ENCODE measurements at places on chromosomes 1 and 21. TPM values are rescaled to one million over a fixed set of nuclear protein-coding genes. Genes with fewer than 3 reads are reported as not detected.
A peak's percentile ranks its signal among the peaks of the same experiment; 100 is the strongest.

PGLYRP4 gene
- not detected for total RNA-seq

- DNase-seq, result peak; percentile 73
Observed at GRCh38 chr1:172351346-172351745, 69.1 kb upstream of the C1orf105 start.

IQCC gene
- total RNA-seq, result 2.3 TPM

GRCh38 chr1:6163191-6163972, 16.7 kb downstream of the CHD5 start:
- no peak for DNase-seq

DNA sequence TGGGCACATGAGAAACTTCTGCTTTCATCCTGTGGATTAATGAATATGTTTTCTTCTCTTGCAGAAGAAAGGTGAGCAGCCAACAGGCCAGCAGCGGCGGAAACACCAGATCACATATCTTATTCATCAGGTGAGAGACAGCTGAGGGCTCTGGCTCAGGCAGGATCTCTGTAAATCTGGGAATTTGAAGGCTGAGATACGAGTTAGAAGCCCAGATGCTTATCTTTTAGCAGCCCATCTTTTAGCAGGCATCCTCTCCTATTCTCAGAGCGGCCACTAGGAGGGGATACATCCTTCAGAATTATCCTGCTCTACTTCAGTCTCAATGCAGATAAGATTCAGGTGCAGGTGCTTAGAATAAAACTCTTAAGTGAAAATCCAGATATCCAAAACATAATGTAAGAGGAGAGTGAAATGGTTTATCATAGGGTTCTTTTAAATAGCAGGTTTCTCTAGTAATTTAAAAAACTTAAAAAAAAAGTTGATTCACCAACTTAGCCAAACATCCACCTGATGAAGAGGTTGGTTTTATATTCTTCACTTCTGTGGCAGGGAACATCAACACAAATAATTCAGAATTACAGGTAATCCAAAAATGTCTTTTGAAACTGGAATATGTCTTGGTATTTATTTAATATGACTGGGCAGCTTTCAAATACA, 19.3 kb downstream of the SH2D2A start:
- DNase-seq, result peak; percentile 70

GRCh38 chr1:108345776-108346531, 102.1 kb upstream of the NBPF4 start:
- DNase-seq, result no peak

GRCh38 chr1:40844079-40844478, 18.1 kb downstream of the CITED4 start:
- DNase-seq, result peak; percentile 43

GRCh38 chr1:82245345-82246014, 444.7 kb downstream of the ADGRL2 start:
- DNase-seq, result no peak

- no peak for DNase-seq
Observed at GRCh38 chr1:56617141-56617540, 28.0 kb upstream of the PRKAA2 start.

GRCh38 chr1:43197343-43198127, 25.4 kb downstream of the CFAP57 start:
- DNase-seq, result no peak

TTC22 gene
- not detected for total RNA-seq

DNA sequence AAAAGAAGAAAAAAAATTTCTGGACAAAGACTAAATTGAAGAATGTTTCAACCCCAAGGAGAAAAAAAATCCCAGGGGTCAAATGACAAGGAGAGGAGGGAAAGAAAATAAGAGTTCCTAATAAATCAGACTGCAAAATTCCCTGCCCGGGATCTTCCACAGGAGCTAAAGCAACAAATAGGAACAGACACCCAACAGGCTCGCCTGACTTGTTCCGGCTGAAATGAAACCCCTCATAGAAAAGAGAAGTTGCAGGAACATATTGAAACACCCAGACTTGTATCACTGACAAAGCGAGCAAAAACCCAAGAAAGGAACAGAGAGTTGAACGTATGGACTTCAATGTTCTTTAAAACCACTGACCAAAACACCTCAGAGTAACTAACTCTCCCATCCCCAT, 123.0 kb downstream of the TIAM1 start:
- DNase-seq, result no peak

- DNase-seq, result no peak
Observed at GRCh38 chr1:108048301-108049177, 83.6 kb upstream of the VAV3 start.

- peak; percentile 24 for DNase-seq
Observed at GRCh38 chr1:96845464-96845863, 123.9 kb downstream of the PTBP2 start.

DNA sequence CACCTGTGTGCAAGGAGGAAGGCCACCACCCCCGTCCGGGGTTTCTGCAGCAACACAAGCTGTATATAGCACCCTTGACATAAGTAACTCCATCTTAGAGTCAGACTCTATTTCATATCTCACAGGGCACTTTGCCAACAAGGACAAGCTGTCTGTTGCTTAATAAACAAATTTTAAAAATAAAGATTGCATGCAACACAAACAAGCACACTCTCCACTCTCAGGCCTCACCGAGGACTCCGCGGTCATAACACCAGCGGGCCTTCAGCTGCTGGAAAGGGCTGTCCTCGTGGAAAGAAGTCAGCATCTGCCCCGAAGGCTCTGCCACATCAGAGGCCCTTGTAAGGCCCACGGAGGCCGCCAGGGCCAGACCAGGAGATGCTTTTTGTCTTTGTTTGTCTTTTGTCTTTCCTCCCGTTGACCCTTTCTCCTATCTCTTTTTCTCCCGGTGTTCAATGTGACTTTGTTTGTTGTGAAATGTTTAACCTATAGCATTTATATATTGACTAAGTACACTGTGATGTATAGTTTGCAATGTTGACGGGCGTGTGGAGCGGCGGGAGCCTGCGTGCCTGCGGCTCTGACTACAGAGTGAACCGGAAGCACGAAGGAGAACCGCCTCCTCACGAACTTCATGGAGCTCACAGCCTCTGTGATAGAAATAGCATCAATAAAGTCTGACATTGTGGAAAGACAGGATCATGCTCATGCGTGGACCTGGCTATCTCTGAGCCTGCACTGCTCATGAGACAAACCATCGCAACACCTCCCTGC, 24.1 kb downstream of the MEGF6 start:
- no peak for DNase-seq

- DNase-seq, result no peak
Observed at GRCh38 chr1:202498542-202498941, 150.0 kb downstream of the PPP1R12B start.

SLC30A2 gene
- 0.21 TPM for total RNA-seq

DNA sequence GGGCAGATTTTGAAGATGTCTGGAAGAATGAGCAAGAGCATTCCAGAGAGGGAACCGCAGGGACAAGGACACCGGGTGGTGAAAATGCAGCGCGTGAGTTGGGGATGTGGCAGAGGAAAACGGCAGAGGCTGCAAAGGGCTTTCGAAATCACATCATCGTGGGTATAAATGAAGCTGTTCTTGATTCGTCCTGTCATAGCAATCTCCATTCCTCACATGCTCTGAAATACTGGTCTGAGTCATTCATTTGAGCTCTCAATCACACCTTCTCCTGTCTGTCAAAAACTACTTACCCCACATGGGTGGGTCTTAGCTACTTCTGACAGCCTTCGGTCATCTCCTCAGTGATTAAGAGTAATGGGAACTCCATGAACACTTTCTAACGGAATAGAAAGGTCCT, 81.5 kb downstream of the ERG start:
- DNase-seq, result no peak

DNA sequence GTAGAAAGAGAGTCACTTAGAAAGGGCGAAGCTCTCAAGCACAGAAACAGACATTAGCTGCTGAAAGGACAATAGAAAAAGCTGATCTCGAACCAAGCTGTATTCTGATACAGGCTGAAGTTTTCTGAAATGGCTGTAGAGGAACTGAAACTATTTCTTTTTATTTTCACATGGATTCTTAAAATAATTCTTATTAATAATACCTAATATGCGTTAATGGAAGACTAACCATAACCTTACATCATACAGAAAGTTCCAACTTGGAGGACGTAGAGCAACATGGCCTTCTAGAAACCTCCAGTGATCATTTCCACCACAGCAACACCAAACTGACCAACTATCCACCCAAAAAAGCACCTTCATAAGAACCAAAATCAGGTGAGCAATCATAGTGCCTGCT, 52.8 kb upstream of the ACADM start:
- no peak for DNase-seq

GRCh38 chr1:180232521-180233043, 2.5 kb downstream of the LHX4 start:
- DNase-seq, result no peak

DNA sequence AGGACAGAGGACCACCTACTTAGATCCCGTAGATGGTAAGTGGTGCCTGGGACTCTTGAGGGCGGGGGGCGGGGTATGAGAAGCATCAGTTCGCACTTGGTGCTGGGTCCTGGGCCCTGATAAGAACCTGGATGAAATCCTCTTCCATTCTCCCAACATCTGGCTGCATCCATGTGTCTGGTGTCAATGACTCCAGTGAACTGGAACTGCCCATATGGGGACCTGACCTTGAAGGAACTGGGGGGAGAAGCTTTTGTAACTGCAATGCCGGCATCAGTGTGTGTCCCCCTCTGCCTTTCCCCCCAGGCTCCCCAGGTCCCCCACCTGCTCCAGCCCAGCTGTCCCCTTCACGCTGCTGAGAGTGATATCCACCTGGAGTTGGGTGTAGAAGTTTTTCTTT, 49.7 kb upstream of the EPB41 start:
- no peak for DNase-seq

YOD1 gene
- 7.1 TPM for total RNA-seq

NPR1 gene
- not detected for total RNA-seq

PDZK1IP1 gene
- not detected for total RNA-seq

DNA sequence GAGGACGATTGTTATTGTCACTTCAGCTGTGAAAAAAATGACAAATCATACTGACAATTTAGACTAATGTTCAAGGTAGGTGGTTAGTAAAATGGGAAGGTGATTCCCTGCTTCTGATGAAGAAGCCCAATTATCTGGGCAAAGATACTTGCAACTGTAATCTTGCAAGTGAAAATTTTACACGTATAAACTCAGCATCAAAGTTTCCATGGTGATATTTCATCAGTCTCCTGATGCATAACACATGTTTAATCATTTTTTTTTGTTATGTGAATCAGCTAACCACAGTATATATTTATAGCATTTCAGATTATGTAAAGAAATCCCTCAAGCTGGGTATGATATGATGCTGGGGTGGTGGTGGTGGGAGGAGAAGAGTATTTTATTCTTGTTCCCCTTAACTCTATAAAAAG, 16.4 kb upstream of the KCNK1 start:
- DNase-seq, result no peak

- DNase-seq, result no peak
Observed at GRCh38 chr1:235098991-235099390, 29.6 kb downstream of the TOMM20 start.

DNA sequence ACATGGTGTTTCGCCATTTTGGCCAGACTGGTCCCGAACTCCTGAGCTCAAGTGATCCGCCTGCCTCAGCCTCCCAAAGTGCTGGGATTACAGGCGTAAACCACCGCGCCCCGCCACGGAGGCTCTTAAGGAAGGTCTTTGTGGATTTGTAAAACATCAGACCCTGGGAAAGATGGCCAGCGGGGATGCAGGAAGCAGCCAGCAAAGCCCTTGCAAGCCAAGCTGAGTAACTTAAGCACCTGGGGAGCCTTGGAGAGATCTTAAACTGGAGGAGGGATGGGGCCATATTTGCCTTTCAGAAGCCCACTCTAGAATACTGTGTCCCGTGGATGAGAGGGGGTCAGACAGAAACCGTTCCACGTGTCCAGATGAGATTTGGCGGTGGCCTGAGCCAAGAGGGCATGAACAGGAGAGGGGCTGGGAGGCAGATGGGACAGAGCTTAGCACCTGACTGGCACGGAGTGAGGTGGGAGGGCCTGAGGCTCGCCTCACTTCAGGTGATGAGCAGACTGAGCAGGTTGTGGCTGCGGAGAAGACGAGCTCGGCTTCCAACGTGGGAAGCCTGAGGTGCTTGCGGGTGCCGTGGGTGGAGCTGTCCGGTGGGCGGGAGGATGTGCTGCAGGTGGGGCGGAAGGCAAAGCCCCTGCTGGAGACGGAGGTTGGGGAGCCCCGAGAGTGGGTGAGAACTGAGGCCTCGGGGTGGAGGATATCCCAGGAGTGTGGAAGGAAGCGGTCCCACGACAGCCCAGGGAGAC, 11.7 kb downstream of the C1orf216 start:
- no peak for DNase-seq

SHISA4 gene
- total RNA-seq, result 167 TPM

DNA sequence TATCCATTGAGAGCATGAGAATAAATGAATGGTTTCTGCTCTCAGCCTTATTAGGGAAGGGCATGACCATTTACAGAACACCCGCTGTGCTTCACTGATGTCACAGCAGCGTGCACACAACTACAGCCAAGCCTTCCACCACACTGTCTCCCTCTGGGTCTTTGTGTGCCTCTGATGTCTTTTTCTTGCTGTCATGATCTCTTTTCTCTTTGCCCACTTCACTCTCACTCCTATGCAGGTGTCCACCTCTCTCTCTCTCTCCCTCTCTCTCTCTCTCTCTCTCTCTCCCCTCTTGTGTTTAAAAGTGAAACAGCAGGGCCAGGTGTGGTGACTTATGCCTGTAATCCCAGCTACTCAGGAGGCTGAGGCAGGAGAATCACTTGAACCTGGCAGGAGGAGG, 232.5 kb upstream of the JUN start:
- DNase-seq, result no peak

DNA sequence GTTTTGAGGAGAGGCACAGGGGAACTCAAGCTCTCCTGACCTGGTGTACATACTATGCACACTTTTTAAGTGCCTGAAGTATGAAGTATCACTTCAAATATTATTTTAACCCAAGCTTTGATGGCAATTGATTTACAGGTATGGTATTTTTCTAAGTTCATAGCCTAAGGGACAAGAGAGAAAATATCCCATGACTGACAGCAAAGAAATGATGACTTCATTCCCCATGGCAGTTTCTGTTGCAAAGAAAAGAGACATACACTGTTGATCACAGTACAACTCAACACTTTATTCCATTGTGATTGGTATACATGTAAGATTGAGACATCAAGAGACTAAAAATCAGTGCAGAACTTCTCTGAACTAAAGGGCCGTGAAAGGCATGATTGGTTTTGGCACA, 41.8 kb upstream of the BCL10 start:
- no peak for DNase-seq

- DNase-seq, result no peak
Observed at GRCh38 chr1:62057641-62058290, 136.9 kb upstream of the L1TD1 start.

DNA sequence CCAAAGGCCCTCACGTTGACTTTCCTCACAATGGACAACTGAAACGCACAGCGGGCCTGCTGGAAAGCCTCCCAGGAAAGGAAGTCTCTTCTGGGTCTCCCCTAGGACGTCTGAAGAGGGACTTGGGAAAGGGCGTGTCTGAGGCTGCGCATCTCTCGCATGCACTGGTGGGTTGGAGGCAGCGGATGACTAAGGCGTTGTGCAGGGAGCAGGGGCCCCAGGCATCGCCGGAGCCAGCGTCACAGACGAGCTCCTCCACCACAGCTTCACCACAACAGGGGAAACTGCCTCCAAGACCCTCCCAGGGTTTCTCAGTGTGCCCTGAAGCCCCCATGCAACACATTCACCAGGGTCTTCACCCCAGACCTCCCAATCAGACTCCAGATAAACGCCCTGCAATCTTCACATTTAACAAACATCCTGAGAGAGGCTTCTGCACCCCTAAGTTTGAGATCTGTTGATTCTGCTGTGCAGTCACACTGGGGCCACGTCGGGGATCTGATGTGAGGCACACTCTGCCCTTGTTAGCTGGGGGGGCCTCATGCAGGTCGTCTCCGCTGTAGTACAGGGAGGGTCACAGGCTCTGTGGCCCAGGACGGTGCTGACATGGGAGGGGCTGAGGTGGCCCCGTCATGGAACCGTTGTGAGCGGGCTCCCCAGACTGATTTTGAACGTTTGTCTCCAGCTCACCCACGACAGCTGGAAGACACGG, 7.0 kb upstream of the TFF1 start:
- DNase-seq, result no peak

All from myocyte (in vitro differentiated cells).